ENCODE measurements at places on chromosomes 11 and 22. TPM values are rescaled to one million over a fixed set of nuclear protein-coding genes. Genes with fewer than 3 reads are reported as not detected.

The TMPRSS13 gene
- total RNA-seq = not detected

The P2RX3 gene
- total RNA-seq = not detected

The FXYD2 gene
- 0.50 TPM for total RNA-seq

The C1QTNF4 gene
- 0.43 TPM for total RNA-seq

The OR5M8 gene
- total RNA-seq = not detected

The SLC22A9 gene
- total RNA-seq = not detected

The ARHGAP20 gene
- total RNA-seq = 9.2 TPM

The PTGDR2 gene
- total RNA-seq = under 0.01 TPM

The SPDYC gene
- not detected for total RNA-seq

The MPPED2 gene
- not detected for total RNA-seq

The RASGRP2 gene
- 0.50 TPM for total RNA-seq

The OR4C3 gene
- not detected for total RNA-seq

The GLB1L3 gene
- total RNA-seq = not detected

The SERPING1 gene
- not detected for total RNA-seq

The DSCAML1 gene
- total RNA-seq = not detected

The SMTNL1 gene
- total RNA-seq = not detected

The OR1S1 gene
- total RNA-seq = not detected

The OR4D5 gene
- not detected for total RNA-seq

The ROBO4 gene
- 265 TPM for total RNA-seq

The MAPK8IP2 gene
- 0.13 TPM for total RNA-seq

The KRTAP5-11 gene
- not detected for total RNA-seq

The HTR3A gene
- total RNA-seq = not detected

The IL18 gene
- 0.80 TPM for total RNA-seq

The NRXN2 gene
- not detected for total RNA-seq

The MRPL48 gene
- total RNA-seq = 31.8 TPM

The CDC45 gene
- total RNA-seq = 32.7 TPM

The RAB39A gene
- total RNA-seq = not detected

The AQP11 gene
- total RNA-seq = 0.29 TPM

The C11orf86 gene
- not detected for total RNA-seq

The APLNR gene
- not detected for total RNA-seq

The SLC37A2 gene
- 0.57 TPM for total RNA-seq

The ENTHD1 gene
- not detected for total RNA-seq

The C11orf16 gene
- total RNA-seq = not detected

The CNTF gene
- 4.0 TPM for total RNA-seq

The UPK3A gene
- not detected for total RNA-seq

The NLRP6 gene
- not detected for total RNA-seq

The DGCR6 gene
- total RNA-seq = 0.13 TPM

The GGTLC2 gene
- not detected for total RNA-seq

The OR8A1 gene
- total RNA-seq = not detected

The P2RY2 gene
- 4.8 TPM for total RNA-seq

The TRIM3 gene
- 16.6 TPM for total RNA-seq

The PDE2A gene
- total RNA-seq = 12.1 TPM

The TIGD3 gene
- 0.14 TPM for total RNA-seq

The TESMIN gene
- 2.1 TPM for total RNA-seq

The MMP11 gene
- 5.3 TPM for total RNA-seq
